ENCODE measurements at places on chromosomes 4 and X.

GRCh38 chr4:103996637-103997036, 276.9 kb upstream of the TACR3 start:
- DNase-seq = no peak

- no peak for DNase-seq
Observed at GRCh38 chr4:94978904-94979303, 221.1 kb downstream of the BMPR1B start.

DNA sequence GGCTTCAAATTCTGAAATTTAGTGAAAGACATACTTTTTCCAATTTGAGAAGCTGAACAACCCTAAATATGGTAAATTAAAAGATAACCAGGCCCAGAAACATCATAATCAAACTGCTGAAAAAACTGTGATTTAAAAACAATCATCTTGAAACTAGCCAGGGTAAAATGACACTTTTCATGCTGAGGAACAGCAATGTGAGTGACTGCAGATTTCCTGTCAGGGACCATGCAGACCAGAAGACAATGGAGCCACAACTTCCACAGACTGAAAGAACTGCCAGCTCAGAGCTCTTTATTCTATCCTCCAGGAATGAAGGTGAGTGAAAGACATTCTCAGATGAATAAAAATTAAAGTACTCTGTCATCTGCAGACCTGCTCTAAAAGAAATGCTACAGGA, 73.3 kb downstream of the NAT8L start:
- no peak for DNase-seq

DNA sequence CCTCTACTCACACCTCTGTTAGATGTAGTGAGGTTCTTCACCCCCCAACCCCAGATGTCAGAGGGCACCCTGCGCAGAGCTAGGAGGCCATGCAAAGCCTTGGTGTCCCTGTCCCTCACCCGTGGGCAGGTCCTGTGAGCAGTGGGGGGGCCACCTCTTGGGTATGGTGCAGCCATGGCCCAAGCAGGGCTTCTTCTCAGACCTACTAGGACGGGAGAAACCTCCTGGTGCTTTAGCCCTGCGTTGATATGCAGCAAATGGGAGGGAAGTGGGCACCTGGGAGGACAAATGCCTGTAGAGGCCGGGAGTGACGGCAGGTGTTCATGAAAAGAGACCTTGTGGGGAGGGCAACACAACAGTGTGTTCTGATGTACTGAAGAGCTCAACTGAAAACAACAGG, 38.5 kb upstream of the MSANTD1 start:
- DNase-seq = no peak

GRCh38 chr4:112739442-112739841, 102.5 kb downstream of the LARP7 start:
- DNase-seq = no peak
